ENCODE measurements at places on chromosomes 6 and 20.

DNA sequence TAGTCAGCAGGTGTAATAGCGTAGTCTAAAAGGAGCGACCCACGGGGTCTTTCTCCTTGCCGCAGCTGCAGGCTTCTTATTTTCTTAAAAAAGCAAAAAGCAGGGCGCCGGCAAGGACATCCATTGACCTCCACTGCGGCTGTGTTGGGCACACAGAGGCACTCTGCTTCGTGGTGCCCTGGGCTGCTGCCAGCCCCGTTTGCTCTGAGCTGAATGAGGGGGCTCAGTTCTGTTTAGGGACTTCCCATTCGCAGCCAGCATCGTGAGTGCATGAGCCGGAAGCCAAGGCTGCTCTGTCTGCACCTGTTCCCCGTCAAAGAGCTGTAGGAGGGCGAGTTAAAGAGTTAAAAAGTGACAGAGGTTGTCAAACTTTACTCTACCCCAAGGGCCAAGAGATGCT lies 1.7 kb upstream of the SLC22A2 start:
- no peak for DNase-seq

DNA sequence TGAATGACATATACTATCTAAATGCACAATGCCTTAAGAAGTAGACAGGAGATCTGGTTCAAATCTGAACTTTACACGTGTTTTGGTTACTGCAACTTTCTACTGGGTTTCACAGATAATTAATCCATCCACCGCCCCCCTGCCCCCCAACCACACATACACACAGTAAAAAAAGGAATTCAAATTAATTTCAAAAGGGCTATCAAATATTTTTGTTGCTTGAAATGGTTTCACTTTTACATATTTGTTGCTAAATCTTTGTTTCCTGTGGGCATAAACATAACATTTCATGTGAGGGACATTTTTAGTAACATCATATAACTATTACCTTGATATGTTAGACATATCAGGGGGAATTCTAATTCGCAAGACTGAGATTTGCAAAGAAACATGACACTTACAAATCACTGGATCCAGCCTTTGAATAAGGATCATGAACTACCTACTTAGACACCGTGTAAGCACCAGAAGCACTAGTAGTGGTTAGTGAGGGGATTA lies 7.5 kb downstream of the NEDD9 start:
- DNase-seq = no peak

DNA sequence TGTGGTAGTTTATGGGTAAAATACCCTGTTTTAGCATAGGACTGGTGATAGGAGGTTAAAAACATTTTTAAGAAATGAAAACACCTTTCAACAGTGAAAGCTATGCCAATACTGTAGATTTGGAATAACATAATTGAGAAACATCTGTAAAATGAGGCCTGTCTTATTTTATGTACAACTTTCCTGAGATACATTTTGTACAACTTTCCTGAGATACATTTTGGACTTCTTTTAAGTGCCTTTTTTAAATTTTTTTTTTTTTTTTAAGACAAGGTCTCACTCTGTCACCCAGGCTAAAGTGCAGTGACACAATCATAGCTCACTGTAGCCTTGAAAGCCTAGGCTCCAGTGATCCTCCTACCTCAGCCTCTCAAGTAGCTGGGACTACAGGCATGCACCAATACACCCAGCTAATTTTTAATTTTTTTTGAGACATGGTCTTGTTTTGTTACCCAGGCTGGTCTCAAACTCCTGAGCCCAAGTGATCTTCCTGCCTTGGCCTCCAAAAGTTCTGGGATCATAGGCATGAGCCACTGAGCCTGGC lies 84.6 kb downstream of the MAN1A1 start:
- no peak for DNase-seq

DNA sequence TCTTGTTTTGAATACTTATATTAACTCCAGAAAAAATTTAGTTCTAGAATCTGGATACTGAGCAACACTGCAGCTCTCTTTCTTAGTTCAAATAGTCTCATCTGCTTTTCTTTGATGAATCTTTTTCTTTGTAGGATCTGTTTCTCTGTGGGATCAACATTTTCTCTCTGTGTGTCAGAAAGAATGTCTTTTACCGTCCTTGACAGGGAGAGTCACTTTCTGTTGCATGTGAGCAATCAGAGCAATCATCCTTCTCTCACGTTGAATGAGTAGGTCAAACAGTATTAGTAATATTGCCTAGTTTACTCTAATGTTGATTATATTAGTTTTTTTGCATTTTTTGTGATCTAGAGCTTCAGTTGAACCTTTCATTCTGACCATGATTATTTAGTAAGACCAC lies 130.9 kb downstream of the TRMT11 start:
- no peak for DNase-seq

GRCh38 chr6:8837343-8837742 lies 402.0 kb upstream of the SLC35B3 start:
- no peak for DNase-seq

GRCh38 chr20:51766994-51767866 lies 960 bp downstream of the ATP9A start:
- DNase-seq = peak; percentile 41

- no peak for DNase-seq
Observed at GRCh38 chr6:143961886-143962878, 45.9 kb downstream of the PLAGL1 start.

DNA sequence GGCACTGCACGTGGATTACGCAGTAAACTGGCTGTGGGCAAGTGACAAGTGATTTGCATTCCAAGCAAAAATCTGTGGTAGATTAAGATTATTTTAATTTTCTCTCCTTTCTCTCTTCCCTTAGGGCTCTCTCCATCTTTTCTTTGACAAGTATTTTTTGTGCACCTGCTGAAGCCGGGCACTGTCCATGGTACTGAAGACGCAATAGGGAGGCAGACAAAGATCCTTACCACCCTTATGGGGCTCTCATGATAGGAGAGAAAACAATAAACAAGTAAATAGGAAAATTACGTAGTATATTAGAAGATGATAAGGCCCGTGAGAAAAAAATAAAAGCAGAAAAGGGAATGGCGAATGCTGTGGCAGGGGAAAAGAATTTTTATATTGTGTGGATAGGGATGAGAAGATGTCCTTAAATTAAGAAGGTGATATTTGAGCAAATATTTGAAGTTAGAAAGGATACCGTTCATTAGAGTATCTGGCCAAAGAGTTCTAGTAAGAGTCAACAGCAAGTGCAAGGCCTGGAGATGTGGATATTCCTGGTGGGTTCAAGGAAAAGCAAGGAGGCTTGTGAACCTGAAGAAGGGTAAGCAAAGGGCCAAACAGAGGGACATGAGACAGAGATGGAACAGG lies 146.0 kb downstream of the LAMP5 start:
- no peak for DNase-seq

DNA sequence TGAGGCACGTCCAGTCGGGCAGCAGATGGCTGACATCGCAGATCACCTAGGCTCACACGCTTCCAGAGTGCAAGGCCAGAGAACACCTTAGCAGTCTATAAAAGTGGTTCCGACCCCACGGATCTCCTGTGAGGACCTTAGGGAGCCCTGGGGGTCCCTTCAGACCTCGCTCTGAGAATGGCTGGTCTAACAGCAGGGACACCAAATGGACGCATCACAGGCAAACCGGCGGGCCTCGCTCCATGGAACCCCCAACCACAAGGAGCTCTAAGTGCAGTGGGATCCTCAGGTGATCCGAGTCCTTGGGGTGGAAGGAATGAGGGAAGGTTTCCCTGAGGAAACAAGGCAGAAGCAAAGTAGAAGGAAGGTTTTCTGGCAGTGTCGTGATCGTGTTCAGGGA lies 135.4 kb downstream of the SMOC2 start:
- no peak for DNase-seq
